ENCODE measurements at places on chromosomes 12 and 14. TPM values are rescaled to one million over a fixed set of nuclear protein-coding genes. Genes with fewer than 3 reads are reported as not detected.

- H3K27ac ChIP-seq: no peak overlapping the region
- no peak for DNase-seq
- H3K4me3 ChIP-seq: no peak overlapping the region
- no peaks in the 10 kb centered on the region for H3K36me3 ChIP-seq
- no peaks in the 10 kb centered on the region for H3K4me1 ChIP-seq
These were observed 143.9 kb upstream of the NAV3 start for GRCh38 chr12:77686760-77687159.

DNA sequence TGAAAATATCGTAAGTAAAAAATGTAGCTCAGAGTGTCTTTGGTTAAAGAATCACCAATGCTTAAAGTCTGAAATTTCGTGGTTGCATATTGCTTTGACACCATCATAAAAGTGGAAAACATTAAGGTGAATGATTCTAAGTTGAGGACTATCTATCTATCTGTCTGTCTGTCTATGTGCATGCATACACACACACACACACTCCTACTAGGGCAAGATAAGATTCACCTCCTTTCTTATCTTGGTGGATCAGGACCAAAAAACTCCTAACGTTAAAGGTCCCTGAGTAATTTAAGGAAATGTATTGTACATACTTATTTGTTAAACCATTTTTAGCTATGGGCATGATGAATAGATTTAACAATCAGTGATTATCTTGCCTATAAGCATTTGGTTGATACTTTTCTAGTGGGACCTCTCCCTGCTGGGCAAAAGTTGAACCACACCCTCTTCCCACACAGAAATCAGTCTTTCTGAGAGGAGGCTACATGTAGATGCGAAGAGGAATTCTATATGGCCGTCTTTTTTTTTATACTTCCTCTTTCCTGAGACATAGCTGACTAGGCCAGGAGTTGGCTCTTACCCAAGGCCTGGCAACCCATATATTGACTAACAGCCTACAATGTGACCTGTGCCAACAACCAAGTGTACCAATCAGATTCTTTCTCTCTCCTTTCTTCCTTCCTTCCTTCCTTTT lies 19.3 kb upstream of the LLPH start:
- H3K27ac ChIP-seq: peak overlapping the region; percentile 74
- H3K4me3 ChIP-seq: no peak overlapping the region
- peaks cover 34% of the 10 kb centered on the region for H3K4me1 ChIP-seq
- DNase-seq: peak; percentile 92
- no peaks in the 10 kb centered on the region for H3K27me3 ChIP-seq

- DNase-seq: no peak
- no peaks in the 10 kb centered on the region for H3K27me3 ChIP-seq
- no peaks in the 10 kb centered on the region for H3K36me3 ChIP-seq
- no peak overlapping the region for H3K4me3 ChIP-seq
- H3K27ac ChIP-seq: no peak overlapping the region
These were observed 757.1 kb downstream of the NRXN3 start for GRCh38 chr14:78927261-78927660.

DNA sequence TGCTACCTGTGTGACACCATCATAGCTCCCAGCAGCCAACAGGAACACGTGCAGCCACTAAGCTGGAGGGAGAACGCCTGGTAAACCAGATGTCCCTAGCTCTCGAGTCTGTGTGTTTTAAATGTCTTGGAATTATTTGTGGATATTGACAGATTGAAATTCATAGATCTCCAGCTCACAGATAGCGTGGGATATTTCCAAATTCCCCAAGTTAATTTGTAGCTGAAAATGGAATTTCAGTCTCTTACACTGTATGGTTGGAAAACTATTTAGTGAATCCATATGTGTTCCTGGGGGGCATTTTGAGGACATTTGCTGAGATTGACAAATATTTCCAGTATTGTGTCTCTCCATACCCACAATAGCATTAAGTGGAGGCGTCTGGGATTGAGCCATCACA lies 618.6 kb upstream of the TMEM132C start:
- H3K27me3 ChIP-seq: no peaks in the 10 kb centered on the region
- H3K4me3 ChIP-seq: no peak overlapping the region
- no peaks in the 10 kb centered on the region for H3K4me1 ChIP-seq
- DNase-seq: no peak

DNA sequence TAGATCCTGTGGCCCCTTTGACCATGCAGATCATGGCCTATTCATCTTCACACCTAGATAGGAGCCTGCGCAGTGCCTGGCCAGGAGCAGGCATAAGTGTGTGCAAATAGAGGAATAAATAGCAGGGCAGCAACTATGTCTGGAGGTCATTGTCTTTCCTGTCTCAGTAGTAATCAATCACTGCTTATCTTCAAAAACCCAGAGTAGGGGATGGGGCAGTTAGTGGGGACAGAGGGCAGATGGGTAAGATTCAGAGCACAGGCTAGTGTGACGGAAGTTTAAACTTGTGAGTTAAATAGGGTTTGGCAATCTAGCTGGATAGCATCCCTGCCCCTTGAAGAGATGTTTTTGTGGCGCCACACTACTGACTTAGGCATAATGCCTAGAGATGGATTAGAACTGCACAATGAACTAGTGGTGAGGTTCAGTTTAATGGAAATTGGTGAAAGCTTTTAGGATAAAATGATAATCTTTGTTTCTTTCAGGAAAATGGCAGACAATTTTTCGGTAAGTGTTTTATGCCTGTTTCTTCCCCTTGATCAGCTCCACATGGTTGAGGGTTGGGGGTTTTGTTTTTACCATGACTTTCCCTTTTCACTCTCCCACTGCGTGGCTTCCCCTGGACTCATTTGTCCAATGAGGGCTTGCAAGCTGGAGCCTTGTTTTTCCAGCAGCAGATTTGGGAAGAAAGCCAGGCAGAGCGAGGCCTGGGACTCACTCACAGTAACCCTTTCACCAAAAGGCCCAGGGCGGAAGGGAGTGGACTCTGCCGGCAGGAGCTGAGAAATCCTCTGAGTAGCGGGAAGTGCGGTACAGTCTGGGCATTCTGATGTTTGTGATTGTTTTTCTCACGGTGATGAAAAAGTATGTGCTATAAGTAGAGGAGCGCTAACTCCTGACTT lies 8.1 kb downstream of the LGALS3 start:
- no peaks in the 10 kb centered on the region for H3K27me3 ChIP-seq
- no peak for DNase-seq
- no peak overlapping the region for H3K4me3 ChIP-seq
- peaks cover 12% of the 10 kb centered on the region for H3K4me1 ChIP-seq
- H3K36me3 ChIP-seq: peaks cover 62% of the 10 kb centered on the region

GRCh38 chr12:62792236-62792870 lies 142.6 kb downstream of the PPM1H start:
- H3K27me3 ChIP-seq: no peaks in the 10 kb centered on the region
- peaks cover 32% of the 10 kb centered on the region for H3K4me1 ChIP-seq
- H3K36me3 ChIP-seq: no peaks in the 10 kb centered on the region
- DNase-seq: no peak
- H3K27ac ChIP-seq: no peak overlapping the region

GRCh38 chr14:74841230-74842207 lies 34.4 kb downstream of the PROX2 start:
- DNase-seq: peak; percentile 45
- H3K27ac ChIP-seq: no peak overlapping the region
- peaks cover 9% of the 10 kb centered on the region for H3K36me3 ChIP-seq
- peaks cover 18% of the 10 kb centered on the region for H3K4me1 ChIP-seq

GNS gene
- polyA plus RNA-seq: 274 TPM

DNA sequence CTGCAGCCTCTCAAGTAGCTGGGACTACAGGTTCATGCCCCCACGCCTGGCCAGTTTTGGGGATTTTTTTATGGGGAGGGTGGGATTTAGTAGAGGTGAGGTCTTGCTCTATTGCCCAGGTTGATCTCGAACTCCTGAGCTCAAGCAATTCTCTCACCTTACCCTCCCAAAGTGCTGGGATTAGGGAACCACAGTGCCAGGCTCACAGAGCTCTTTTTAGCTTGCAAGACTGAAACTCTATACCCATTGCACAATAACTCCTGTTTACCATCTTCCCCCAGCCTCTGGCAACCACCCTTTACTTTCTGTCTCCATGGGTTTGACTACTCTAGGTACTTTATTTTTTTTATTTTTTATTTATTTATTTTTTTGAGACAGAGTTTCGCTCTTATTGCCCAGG lies 25.7 kb upstream of the CDK17 start:
- H3K27ac ChIP-seq: no peak overlapping the region
- H3K36me3 ChIP-seq: no peaks in the 10 kb centered on the region
- H3K27me3 ChIP-seq: no peaks in the 10 kb centered on the region
- no peak for DNase-seq

DNA sequence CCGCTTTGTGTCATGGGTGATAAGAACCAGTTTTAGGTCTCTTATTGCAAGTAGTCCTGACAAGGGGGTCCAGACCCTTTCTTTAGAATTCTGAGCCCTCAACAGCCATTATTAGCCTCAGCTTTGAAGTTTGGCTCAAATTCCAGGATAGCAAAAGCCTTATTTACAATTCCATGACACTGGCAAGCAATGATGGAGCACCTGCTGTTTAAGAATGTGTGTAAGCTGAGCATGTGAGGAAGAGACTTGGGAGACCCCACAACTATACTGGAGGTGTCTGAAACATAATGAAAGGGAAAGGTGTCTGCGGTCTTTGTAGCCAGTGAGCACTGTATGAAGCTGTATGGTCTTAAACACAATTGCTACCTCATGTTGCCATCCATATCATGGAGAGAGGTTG lies 119.8 kb downstream of the TBX5 start:
- H3K36me3 ChIP-seq: no peaks in the 10 kb centered on the region
- no peaks in the 10 kb centered on the region for H3K27me3 ChIP-seq
- H3K4me1 ChIP-seq: no peaks in the 10 kb centered on the region
- H3K27ac ChIP-seq: no peak overlapping the region
- H3K4me3 ChIP-seq: no peak overlapping the region

DNA sequence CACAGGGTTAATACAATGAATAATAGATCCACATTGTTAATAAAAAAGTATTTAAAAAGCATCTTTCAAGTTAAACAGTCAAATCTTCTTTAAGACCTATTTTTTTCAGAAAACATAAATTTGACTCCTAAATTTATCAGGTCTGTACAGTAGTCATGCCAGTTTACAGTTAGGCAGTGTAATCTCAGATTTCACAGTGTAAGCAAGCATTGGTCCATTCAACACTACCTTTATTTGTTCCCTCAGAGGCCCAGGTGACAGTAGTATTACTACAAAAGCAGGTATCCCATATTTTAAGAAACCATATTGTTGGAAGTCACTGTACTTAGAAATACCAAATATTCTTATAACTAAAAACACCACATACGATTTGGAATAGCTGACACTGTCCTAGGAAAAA lies 6.1 kb downstream of the ATP2B1 start:
- DNase-seq: no peak
- peaks cover 29% of the 10 kb centered on the region for H3K4me1 ChIP-seq

DNA sequence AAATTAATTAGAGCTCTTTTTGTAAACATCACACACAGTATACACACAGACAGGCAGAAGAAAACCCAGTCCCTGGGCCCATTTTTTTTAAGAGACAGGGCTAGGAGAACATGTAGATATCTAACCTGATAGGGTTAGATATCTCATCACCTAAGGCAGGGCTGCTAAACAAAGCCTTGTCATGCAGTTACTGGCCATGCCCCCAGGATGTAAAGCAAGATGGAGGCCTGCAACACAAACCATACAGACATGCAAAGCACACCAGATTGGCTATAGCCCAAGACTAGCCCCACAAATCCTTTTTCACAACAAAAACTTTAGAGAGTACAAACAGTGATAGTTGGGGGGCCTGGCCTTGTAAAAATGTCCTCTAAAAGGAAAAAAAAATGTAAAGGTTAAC lies 20.5 kb downstream of the CLEC2A start:
- DNase-seq: no peak
- H3K27me3 ChIP-seq: no peaks in the 10 kb centered on the region
- no peak overlapping the region for H3K4me3 ChIP-seq
- H3K27ac ChIP-seq: no peak overlapping the region
- peaks cover 6% of the 10 kb centered on the region for H3K36me3 ChIP-seq

CD163 gene
- 130 TPM for polyA plus RNA-seq

- no peak overlapping the region for H3K4me3 ChIP-seq
- no peak for DNase-seq
- H3K27me3 ChIP-seq: peaks cover 15% of the 10 kb centered on the region
- no peaks in the 10 kb centered on the region for H3K36me3 ChIP-seq
- H3K27ac ChIP-seq: no peak overlapping the region
These were observed 24.2 kb upstream of the STXBP6 start for GRCh38 chr14:25074099-25074685.

DNA sequence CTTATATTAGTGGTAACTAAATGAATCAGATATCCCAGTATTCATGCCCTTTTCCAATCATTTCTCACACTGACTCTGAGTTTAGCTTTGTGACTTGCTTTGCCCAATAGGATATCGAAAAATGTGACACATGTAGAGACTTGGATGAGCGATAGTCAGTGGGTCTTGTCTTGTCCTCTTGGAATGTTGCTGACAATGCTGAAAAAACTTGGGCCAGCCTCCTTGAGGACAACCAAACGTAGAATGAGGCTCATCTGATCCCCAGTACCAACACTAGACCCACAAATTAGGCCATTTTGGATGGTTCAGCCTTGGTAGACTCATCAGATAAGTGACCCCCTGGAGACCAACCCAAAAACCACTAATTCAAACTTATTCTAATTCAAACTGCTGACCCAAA lies 351.0 kb downstream of the GRIN2B start:
- no peaks in the 10 kb centered on the region for H3K36me3 ChIP-seq
- H3K4me1 ChIP-seq: no peaks in the 10 kb centered on the region
- H3K27me3 ChIP-seq: no peaks in the 10 kb centered on the region

VWF gene
- 0.49 TPM for polyA plus RNA-seq

KRT71 gene
- polyA plus RNA-seq: not detected

OTX2 gene
- polyA plus RNA-seq: not detected

GRCh38 chr14:59097681-59098080 lies 90.8 kb upstream of the DAAM1 start:
- no peaks in the 10 kb centered on the region for H3K4me1 ChIP-seq
- no peak overlapping the region for H3K27ac ChIP-seq
- DNase-seq: no peak
- H3K4me3 ChIP-seq: no peak overlapping the region

- peak overlapping the region; percentile 36 for H3K27ac ChIP-seq
- H3K4me1 ChIP-seq: peaks cover 7% of the 10 kb centered on the region
- no peak overlapping the region for H3K4me3 ChIP-seq
- no peaks in the 10 kb centered on the region for H3K27me3 ChIP-seq
These were observed 51.8 kb downstream of the CHGA start for GRCh38 chr14:92974541-92975345.

Measured in CD14-positive monocyte (primary cell).